ENCODE measurements at places on chromosomes 12 and 14.

- DNase-seq, result no peak
These were observed 144.8 kb downstream of the PIWIL1 start for GRCh38 chr12:130482448-130482847.

DNA sequence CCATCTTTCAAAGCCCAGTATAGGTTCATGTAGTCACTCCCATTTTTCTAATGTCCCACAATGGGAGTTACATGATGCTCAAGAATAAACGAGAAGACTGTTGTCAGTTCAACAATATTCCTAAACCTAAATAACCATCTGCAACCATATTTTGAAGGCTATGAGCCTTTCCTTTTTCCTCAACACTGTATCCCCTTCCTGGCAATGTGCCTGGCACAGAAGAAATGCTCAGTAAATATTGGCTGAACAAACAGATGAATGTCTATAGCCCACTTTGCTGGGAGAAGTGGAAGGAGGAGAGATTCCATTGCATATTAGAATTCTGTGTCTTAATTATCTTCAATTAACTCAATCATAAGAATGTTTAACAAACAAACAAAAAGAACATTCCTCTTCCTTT lies 6.1 kb downstream of the ARMH4 start:
- peak; percentile 10 for DNase-seq

DNA sequence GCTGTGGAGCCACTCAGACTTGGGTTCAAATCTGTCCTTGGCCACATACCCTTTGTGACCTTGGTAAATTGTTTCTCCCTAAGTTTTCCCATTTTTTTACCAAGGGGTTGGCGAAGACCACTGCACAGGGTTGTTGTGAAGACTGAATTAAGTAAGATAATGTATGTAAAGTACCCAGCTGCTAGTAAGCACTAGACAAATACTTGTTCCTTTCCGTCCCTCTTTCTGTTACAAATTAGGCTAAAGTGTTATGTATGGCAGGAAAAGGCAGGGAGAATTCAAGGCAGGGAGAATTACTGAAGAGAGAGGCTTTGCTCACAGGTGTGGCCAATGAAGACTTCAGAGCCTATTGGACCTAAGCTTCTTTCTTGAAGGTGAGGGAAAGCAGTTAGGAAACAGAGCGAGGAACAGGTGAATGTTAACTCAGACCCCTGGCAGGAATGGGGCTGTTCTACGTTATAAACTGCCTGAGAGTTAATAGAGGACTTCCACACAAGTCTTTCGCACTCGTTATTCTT lies 25.9 kb downstream of the ABHD12B start:
- DNase-seq, result no peak

- no peak for DNase-seq
These were observed 48.0 kb upstream of the GPR68 start for GRCh38 chr14:91292491-91292890.

GRCh38 chr12:65574867-65575266 lies 249.4 kb upstream of the HMGA2 start:
- no peak for DNase-seq

GRCh38 chr14:99630202-99630601 lies 14.7 kb upstream of the HHIPL1 start:
- no peak for DNase-seq

- no peak for DNase-seq
These were observed 75.5 kb downstream of the TMEM116 start for GRCh38 chr12:111937429-111937828.

GRCh38 chr14:99648027-99648784 lies 3.3 kb downstream of the HHIPL1 start:
- DNase-seq, result no peak
